Activated CD8-positive, alpha-beta T cell treated with anti-CD3 and anti-CD28 coated beads for 36 hours (primary cell): ENCODE measurements at places on chromosomes 7 and 10. TPM values are rescaled to one million over a fixed set of nuclear protein-coding genes. Genes with fewer than 3 reads are reported as not detected.

DNA sequence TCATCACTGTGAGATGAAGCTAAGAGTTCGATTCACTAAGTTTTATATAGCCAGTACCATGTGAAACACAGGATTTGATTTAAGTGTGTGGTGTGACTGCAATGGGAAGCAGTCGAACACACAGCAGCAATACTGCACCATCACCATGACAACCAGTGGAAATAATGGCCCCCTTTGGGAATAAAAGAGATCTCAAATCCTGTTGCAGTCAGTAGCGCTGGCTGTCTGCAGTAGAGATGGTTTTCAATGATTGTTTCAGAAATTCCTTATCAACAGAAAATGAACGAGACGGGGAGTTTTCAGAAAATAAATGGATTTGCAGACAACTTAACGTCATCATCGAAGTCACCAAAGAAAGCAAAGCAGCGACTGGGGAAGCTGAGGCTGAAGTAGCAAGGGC lies 91.0 kb downstream of the PTPRE start:
- DNase-seq = no peak

- peak; percentile 47 for DNase-seq
Measured at GRCh38 chr10:33005322-33006301, 47.6 kb upstream of the ITGB1 start.

GRCh38 chr7:25949736-25950487 lies 202.1 kb upstream of the NFE2L3 start:
- DNase-seq = no peak

DNA sequence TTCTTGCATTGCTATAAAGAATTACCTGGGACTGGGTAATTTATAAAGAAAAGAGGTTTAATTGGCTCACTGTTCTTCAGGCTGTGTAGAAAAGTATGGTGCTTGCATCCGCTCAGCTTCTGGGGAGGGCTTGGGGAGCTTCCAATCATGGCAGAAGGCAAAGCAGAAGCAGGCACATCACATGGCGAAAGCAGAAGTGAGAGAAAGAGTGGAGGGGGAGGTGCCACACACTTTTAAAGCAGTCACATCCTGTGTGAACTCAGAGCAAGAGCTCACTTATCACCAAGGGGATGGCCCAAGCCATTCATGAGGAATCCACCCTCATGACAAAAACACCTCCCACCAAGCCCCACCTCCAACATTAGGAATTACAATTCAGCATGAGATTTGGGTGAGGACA lies 303.5 kb downstream of the OTUD1 start:
- DNase-seq = peak; percentile 26

DNA sequence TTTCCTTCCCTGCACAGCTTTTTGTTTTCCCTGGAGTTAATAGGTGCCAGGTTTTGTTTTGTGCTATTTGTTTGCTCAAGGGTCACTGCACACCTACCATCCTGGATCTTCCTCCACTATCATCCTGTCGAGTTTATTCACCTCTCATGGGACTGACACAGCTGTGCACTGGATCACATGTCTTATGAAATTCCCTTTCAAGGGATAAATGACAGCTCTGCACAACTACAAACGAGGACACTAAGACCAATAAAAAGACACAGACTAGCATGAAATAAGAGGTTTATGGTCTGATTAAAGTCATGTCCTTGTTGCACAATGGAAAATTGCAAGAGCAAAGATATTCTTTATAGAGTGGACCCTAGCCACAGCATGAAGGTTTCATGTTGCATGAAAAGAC lies 76.7 kb upstream of the SFMBT2 start:
- DNase-seq = no peak

- no peak for DNase-seq
Measured at GRCh38 chr7:43937444-43937843, 11.2 kb downstream of the UBE2D4 start.

GRCh38 chr10:69377933-69378332 lies 38.8 kb downstream of the TACR2 start:
- DNase-seq = no peak

DNA sequence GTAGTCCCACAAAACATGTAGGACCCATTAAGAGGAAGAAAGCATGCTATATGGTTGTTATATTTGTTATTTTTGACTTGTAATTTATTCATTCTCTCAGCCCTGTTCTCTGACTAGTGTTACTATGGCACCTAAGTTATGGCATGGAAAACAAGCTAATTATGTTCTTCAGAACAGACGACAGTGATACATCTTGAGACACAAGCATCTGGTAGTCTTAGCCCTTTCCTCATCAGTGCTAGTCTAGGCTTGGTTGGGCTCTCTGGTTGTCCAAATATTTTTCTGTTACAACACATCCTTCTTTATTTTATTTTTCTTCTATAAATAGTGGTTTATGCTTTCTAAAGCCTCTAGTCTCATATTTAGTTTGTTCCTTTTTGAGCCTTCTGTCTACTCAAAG lies 308.3 kb upstream of the KAT6B start:
- no peak for DNase-seq

DNA sequence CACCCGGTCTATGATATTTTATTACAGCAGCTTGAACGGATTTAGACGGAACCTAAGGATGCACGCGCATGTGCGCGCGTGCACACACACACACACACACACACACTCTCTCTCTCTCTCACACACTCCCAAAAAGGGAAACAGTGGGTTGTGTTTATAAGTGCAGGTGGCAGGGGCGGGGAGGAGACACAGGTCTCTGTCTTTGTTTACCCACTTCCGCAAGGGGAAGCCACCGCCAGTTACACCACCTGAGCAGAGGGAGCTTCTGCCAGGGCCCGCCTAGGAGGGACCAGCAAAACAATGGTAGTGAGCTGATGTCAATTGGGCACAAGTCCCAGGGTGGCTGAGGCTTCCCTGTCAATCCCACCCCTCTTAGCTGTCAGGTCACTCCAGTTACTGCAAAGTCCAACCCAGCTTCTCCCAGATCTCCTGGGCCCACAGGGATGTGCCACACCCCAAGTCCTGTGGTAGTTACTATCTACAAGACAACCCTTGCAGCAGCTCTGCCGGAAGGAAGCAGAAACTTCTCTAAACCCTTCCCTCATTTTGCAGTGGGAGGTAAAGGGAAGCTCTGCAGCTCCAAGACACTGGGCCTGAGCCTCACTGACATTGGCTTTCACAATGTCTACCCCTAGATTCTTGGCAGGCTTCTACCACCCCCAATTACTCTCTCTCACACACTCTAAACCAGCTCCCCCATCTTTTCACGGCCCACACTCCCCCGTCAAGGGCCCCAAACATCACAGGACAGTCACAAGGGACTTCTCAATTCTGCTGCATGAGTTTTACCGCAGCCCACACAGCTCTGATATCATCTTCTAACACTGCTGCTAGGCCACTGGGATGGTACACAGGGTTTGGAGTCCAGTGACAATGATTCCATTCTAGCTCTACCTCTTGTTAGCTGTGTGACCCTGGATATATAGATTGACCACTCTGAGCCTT lies 17.6 kb downstream of the ANXA11 start:
- peak; percentile 90 for DNase-seq

- DNase-seq = no peak
Measured at GRCh38 chr10:33107953-33108352, 149.9 kb upstream of the ITGB1 start.

GRCh38 chr10:88163572-88163971 lies 300.1 kb downstream of the PTEN start:
- no peak for DNase-seq

GRCh38 chr10:10804998-10805740 lies 212.5 kb upstream of the CELF2 start:
- no peak for DNase-seq

- no peak for DNase-seq
Measured at GRCh38 chr10:19702215-19702614, 114.0 kb upstream of the PLXDC2 start.

Gene C10orf105
- total RNA-seq = 0.16 TPM

Gene COL28A1
- not detected for total RNA-seq

Gene KAZALD1
- 0.72 TPM for total RNA-seq
